ENCODE measurements at places on chromosomes 1 and 21.

DNA sequence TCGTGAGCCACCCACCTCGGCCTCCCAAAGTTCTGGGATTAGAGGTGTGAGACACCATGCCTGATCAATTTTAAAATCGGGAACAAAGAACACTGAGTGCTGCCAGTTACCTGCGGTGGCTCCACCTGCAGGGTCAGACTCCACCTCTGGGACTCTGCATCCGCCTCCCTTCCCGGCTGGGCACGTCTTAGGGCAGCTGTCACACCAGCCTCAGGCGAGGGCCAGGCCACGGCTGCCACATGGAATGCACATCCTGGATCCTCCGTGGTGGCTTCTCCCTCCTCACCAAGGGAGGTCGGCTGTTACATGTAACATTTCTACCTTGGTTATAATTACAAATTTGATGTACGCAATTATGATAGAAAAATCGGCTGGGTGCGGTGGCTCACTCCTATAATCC is 5.9 kb upstream of the MXRA8 start:
- DNase-seq = no peak

GRCh38 chr1:179588425-179589024 is 3.1 kb upstream of the TDRD5 start:
- no peak for DNase-seq

DNA sequence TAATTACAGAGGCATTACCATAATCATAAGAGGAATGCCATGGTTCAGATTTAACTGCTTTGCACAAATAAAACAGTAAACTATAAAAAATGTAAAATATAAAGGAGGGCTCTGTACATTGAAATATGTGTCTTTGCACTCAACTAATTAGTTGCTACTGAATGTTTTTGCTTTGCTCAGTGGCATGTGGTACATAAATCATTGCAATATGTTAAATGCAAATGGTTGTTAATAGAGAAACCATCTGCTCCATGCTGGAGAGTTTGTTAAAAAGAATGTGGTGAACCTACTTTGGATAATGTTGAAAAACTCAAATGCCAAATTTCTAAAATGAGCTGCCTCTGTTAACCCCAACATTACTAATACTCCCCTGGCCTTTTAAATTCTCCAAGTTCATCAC is 201.5 kb downstream of the NTNG1 start:
- no peak for DNase-seq

GRCh38 chr1:173410133-173410793 is 66.9 kb upstream of the PRDX6 start:
- no peak for DNase-seq

DNA sequence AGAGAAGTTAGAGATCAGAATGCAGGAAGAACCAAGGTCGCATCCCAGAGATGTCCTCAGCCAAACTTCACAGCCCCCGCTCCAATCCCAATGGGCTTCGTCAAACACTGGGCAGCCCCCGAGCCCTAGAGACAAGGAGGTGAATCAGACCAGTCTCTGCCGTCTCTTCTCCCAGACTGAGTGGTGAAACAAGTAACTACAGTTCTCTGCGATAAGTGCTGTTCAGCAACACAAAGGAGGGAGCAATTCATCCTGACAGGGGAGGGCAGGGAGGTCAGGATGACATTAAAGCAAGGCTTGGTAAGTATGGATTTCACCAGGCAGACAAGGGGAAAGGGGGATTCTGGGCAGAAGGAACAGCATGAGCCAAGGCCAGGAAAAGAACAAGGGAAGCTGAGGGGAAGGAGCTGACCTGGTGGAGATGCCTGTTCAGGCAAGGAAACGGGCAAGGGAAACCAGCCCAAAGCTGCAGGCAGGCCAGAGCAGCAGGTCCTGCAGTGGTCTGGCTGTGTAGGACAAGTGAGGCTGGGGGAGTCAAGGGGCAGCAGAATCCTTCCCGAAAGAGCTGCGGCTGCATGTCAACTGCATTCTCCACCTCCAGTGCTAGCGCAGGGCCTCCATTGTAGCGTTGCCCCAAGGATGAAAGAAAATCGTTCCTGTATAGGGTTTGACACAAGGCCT is 13.6 kb upstream of the ERI3 start:
- DNase-seq = no peak

GRCh38 chr1:67522001-67522441 is 91.8 kb upstream of the SERBP1 start:
- DNase-seq = no peak

GRCh38 chr21:37454869-37455503 is 88.4 kb downstream of the DYRK1A start:
- DNase-seq = no peak

GRCh38 chr1:170856455-170856854 is 78.9 kb upstream of the MROH9 start:
- DNase-seq = no peak

GRCh38 chr1:5991381-5992025 is 722 bp downstream of the NPHP4 start:
- no peak for DNase-seq

- no peak for DNase-seq
Observed at GRCh38 chr1:154951901-154952657, 3.8 kb downstream of the PBXIP1 start.

DNA sequence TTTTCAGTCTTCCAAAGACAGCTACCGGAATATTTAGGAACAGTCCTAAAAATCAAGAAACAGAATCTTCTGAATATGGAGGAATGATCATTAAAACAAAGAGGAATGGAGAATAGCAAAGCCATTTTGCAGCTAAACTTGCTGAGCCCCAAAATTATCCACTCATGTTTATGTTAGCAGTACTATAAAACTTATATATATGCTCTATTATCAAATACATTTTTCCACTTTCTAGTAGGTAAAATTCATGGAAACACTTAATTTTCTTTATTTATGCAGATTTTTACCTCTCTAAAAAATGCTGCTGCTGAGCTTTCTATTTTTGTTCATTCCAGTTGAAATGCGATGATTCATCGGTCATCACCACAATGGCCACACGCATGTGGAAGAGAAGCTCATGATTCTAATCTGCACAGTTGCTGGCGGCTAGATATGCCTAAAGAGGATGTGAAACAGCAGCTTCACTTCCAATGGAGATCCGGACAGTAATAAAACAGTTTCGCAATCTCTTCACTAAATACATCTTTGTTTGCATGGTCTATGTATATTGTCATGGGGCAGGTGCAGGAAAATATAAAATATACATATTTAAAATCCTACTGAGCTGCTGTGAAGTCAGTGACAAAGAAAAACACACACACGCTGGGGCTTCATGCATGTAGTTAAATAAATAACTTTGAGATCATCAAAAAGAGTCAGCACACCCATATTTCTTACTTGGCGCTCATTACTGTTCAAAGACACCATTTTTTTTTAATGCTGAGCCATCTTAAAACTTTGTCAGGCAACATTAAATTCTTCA is 292.2 kb downstream of the SMYD3 start:
- DNase-seq = no peak

- DNase-seq = no peak
Observed at GRCh38 chr1:82073659-82074058, 272.9 kb downstream of the ADGRL2 start.

DNA sequence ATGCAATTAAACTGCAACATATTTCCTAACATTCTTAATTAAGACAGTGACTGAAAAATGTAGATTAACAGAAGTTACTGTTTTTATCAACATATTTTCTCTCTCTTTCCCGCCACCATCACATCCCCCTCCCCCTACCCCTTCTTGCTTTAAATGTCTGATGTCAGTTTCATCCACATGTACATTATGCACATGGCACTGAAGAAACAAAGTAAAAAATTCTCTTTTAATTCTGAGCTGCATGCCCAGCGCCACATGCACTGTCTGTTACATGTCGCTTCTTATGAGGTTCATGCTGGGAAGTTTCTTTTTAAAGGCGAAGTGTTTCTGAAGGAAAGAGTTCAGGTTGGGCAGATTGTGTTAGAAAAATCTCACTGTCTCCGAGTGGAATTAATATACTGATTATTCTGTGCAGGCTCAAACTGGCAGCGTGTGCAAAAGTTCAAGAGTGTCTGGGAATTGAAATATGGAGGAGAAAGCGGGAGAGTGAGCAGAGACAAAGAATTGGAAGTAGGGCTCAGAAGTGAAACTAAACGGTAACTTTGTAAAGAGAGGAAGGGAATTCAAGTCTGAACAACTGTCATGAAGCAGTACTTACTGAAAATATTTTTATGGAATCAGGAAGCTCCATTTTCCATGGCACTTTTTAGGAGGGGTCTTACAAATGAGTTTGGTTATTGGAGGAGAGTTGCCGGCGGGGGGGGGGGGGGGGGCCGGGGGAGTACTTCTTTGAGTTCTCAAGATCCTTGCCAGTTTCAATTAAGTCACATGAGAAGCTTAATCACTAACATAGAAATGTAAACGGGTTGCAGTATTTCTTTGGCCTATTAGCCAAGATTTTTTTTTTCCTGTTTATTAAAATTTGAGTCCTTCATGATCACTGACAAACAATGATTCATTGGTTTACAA is 217.6 kb downstream of the SDCCAG8 start:
- DNase-seq = no peak

DNA sequence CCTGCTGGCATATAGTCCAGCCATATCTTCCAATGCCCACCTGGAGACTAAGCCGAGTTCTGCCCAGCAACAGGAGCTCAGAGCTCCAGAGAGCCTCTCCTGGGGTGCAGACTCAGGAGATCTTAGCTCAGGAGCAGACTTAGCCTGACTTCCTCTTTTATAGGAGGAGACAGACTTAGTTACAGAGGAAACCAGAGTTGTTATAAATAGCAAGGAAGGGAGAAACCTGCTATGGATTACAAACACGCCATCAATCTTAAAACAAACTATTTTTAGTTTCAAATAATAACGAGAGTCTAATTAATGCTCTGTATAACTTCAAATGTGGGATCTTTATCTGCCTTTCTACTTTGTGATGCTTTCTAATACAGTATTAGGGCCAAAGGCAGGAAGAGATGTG is 3.3 kb upstream of the KIF21B start:
- DNase-seq = no peak

- no peak for DNase-seq
Observed at GRCh38 chr21:33655588-33656221, 13.4 kb downstream of the ITSN1 start.

GRCh38 chr21:32508558-32508957 is 76.8 kb downstream of the TCP10L start:
- DNase-seq = no peak

DNA sequence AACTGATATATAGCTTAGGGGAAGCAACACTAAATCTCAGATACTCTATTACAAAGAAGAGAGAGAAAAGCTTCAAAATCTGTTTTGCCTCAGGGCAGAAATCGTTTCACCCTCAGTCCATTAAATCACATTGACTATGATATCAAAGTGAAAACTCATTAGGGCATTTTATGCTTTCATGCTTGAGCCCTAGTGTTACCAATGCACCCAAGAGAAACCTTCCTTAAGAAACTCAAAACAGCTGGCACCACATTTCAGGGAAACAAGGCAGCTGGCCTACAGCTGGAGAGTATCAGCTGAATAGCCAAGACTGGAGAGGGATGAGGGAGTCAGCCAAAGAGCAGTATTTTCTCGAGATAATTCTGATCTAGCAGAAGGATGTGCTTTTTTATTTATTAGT is 14.9 kb downstream of the COLGALT2 start:
- DNase-seq = no peak

DNA sequence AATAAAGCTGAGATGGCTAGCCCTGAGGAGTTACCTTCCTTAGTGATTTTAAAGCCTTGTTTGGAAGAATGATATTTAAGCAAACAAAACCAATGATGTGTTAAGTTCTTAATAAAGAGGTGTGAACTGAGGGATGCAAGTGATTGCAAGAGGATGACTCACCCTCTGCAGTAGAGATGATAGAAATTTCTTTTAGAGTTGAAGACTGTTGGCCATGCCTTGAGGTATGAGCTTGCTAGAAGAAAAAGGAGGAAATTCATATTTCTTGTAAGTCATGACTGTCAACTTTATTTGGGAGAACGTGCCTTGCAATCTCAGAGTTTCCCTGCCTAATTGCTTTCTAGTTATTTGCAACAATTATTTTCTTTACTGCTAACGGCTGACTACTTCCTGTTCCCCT is 94.7 kb downstream of the PLA2G4A start:
- no peak for DNase-seq

DNA sequence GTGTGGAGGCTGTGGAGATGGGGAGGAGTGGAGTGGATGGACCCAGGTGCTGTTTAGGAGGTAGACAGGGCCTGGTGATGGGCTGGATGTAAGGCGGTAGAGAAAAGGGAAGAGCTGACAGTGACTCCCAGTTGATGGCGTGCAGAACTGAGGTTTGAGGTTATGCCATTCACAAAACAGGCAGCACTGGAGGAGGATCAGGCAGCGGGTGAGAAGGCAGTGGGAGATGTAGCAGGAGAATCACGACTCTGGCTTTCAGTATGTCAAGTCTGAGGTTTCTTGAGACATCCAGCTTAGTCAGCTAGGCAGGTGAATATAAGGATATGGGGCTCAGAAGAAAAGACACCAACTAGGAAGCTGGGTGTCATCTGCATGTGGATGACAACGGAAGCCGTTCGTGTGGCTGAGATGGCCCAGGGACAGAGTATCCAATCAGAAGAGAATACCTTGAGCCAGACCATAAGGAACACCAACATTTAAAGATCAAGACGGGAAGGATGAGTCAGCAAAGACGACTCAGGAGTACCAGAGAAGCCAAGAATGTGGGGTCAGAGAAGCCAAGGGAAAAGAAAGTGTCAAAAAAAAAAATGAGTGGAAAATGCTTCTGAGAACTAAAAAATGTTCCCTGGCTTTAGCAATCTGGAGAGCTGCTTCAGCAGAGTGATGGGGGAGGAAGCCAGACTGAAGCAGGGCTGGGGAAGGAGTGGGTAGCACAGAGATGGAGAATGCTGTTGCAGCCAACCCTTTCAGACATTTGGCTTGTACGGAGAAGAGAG is 15.2 kb downstream of the LRRN2 start:
- DNase-seq = no peak

Data from stimulated activated CD8-positive, alpha-beta memory T cell treated with anti-CD3 and anti-CD28 coated beads, Interleukin-7, amount 100 ng/mL, for 1 hour (primary cell).